ENCODE measurements at places on chromosomes 16 and 17.

DNA sequence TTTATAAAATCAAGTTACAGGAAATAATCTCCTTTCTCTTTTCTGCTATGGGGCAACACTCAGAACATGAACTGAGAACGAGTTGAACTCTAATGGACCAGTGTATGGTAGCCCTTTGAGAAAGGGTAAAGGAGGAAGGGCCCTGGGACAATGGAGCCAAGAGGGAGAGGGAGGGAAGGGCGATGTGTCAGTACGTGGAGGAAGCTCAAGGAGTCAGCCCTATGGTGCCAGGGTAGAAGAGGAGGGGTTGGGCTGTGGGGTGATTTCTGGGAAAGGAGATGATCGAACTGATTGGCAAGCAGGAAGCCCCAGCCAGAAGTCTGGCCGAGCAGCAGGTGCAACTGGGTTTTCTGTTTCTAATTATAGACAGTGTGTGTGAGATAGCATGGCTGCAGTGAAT lies 4.3 kb upstream of the WIPI1 start:
- no peak for DNase-seq

DNA sequence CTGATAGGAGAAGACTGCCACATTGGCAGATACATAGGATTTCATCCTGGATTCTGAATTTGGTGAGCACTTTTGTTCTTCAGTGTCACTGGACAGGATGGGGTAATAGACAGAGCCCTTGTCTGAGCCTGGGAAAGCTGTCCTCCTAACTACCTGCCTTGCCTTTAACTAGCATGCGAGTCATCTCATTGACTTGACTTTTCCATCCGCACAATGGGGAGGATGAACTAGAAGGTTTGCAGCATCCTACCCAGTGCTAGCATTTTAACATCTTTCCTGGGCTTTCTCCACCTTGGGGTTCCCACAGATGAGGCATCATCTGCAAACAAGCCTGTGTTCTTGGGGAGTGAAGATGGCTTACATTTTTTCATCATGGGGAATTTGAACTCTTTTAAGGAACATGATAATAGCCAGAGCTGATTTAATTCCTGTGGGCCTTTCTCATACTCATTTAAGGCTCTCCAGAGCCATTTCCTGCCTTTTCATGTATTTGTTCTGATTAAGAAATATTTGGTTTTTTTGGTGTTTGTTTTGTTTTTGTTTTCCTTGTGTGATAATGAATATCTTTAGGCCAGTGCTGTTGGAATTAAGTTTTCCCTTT lies 139.5 kb downstream of the MSI2 start:
- DNase-seq: no peak

- no peak for DNase-seq
Observed at GRCh38 chr16:11715246-11715947, 27.3 kb downstream of the TXNDC11 start.

DNA sequence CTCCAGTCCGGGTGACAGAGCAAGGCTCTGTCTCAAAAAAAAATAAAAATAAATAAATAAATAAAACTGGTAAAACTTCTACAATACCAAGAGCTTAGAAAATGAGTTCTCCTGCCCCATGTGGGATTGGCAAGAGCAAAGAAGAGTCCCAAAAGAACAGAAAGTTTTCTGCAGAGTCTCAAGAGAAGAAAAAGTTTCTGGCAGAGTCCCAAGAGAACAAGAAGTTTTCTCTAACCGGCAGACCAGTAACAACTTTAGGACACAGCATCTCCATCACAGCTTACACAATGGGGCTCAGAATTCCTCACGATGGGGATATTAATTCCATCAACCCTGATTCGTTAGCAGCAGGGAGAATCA lies 1.1 kb downstream of the SLC39A11 start:
- DNase-seq: no peak

DNA sequence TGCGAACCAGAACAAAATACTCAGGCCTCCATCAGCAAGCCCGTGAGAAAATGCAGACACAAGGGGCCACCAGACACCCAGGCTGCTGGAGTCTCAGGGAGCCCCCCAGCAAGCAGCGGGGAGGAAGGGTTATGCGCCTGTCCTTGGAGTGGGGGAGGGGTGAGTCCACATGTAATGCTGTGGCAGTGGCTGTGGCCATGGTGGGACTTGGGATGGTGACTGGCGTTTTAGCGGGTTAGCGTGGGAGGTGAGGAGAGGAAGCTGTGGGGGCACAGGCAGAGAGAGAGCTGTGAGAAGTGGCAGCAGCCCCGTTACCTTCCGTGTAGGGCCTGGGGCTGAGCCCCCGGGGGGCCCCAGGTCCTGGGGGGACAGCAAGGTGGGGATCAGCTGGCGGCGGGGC lies 58.3 kb downstream of the SRCIN1 start:
- no peak for DNase-seq

GRCh38 chr17:27338536-27338985 lies 44.6 kb downstream of the WSB1 start:
- no peak for DNase-seq

DNA sequence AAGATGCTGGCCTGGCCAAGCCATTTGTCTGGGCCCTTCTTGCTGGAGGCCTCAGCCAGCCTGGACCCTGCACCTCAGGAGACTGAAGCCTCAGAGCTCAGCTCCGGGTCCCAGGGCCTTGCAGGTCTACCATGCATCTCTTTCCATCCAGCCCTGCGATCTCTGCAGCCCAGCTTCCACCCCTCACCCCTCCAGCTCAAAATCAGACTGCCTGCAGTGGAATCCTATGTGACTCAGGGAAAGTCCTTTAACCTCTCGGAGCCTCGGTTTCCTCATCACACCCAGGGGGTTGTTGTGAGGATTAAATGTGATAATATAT lies 2.9 kb upstream of the B9D1 start:
- DNase-seq: no peak

DNA sequence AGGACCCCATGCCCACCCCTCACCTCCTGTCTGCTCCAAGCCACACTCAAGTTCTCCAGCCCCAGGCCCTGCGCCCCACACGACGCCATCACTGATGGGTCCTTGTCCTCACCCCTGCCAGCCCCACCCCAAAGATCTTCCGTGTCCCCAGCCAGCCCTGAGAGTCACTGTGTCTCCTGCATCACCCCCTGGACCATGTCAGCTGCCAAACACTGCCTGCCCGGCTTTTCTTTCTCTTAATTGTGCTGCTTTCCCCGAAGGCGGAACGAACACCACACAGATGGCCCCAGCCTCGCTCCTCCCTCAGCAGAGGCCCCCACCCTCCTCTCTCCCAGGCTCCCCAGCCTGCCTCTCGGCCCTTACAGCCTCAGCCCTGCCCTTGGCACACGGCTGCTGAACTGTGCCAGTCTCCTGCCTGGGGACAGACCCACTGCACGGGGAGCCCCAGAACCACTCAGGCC lies 4.8 kb upstream of the GAA start:
- DNase-seq: no peak

- no peak for DNase-seq
Observed at GRCh38 chr16:56589141-56590039, at the start of gene MT3. Gene MT3 (plus strand): TSS chr16:56589528. CDS start chr16:56589591, 63 bp downstream.

GRCh38 chr16:1413684-1414531 lies 596 bp downstream of the UNKL start:
- DNase-seq: no peak

DNA sequence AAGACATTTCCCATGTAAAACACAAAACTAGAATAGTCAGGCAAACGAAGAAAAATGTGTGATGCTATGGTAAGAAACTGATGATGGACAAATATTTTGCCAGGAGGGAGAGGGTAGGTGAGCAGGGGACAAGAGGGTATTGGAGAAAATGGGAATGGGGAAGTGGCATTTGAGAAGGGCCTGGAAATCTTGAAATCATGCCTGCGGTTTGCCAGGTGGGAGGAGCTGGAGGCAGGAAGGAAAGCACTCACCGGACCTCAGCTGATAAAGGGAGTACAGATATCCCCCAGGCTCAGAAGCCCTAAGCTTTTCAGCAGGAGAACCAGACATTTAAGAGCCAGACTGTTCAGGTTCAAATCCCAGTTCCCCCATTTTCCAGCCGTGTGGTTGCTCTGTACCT lies 103.6 kb downstream of the GSG1L start:
- no peak for DNase-seq

- no peak for DNase-seq
Observed at GRCh38 chr17:41653421-41653820, 29.0 kb upstream of the KRT17 start.

- DNase-seq: no peak
Observed at GRCh38 chr17:35011671-35012216, 31.4 kb downstream of the LIG3 start.

DNA sequence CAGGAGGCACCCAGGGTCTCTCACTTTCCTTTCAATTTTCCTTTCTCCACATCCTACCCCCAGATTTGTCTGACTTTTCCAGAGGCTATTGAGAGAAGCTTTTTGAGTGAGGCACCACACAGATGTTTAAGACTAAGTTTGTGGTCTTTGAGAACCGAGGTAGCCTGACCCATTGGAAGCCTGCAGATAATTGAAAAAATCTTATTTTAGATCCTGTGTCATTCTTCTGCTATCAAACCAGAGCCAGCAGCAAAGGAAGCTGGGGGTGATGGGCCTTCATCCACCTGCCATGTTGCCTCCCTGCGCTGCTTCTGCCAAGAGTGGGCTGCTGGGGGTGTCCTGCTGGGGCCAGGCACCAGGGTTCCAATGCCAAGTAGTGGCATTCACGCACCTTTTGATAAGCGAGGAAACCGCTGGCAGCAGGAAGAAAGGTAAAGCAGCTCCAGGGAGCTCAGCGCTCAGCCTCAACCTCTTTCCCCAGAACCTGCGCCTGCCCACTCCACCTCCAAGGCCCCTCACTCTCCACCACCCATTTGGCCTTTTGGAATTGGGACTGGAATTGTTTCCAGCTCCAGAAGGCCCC lies 55.6 kb downstream of the MPRIP start:
- DNase-seq: no peak

DNA sequence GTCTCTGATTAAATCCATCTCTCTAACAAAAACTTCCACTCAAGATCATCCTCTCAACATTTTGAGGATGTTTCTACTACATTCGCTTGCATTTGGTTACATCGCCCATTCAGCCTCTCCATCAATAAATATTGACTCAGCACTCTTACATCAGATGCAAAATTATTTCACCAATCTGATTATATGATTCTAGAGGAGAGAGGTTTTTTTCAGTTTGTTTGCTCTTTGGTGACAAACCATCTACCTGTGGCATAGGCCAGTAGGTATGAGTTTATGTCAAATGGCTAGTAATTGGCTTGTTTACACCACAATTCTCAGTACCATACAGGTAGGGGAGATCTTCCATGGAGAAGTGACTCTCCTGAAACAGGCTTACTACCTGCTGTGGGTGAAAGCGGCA lies 52.3 kb downstream of the TOX3 start:
- DNase-seq: no peak

DNA sequence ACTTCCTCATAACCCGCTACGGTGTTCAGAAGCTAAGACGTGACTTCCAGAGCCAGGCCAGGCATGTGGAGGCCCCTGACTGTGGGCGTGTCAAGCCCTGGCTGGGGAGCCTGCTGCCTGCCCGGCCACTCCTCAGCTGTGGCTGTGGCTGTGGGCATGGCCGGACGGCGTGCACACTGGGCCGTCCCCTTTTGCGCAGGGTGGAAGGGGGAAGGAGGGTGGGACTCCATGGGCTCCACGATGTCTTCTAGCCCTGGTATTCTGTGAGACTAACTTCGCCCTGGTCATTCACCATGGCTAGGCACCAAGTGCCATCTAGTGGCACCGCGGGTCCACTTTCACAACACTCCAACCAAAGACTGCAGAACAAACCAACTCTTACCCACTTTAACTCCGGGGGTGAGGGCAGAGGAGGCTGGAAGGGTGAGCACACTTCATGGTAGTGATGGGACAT lies 67.9 kb downstream of the N4BP1 start:
- DNase-seq: no peak

GRCh38 chr17:7177954-7178477 lies 1.2 kb downstream of the ASGR1 start:
- no peak for DNase-seq

GRCh38 chr16:23423496-23424049 lies 29.4 kb downstream of the COG7 start:
- DNase-seq: no peak

DNA sequence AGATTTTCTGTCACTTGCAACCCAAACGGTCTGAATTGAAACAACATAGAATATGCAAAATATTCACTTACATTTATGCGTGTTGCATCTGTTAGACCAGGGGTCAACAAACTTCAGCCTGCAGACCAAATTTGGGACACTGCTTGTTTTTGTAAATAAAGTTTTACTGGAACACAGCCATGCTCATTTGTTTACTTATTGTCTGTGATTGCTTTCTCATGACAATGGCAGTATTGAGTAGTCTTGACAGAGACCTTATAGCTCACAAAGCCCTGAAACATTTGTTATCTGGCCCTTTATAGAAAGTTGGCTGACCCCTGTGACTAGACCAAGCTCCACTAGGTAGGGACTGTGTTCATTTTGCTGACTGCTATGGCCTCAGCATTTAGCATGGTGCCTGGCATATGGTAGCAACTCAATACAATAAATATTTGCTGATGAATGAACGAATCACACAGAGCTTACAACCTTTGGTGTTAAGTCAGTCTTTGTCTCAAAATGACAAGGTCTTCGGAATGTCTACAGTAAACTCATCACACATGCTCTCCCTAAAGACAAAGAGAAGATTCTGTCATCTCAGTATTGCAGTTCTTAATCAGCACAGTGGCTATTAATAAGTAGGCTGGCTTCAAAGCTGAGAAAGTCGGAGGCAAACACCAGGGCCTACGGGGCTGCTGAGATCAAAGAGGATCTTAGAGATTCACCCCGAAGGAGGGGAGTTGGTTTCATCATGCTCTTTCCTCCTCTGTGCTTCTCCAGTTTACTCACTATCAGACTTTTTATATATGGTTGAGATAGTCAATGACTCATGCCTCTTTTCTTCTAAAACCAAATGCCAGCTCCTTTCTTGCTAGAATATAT lies 95.2 kb upstream of the AXIN2 start:
- DNase-seq: no peak

DNA sequence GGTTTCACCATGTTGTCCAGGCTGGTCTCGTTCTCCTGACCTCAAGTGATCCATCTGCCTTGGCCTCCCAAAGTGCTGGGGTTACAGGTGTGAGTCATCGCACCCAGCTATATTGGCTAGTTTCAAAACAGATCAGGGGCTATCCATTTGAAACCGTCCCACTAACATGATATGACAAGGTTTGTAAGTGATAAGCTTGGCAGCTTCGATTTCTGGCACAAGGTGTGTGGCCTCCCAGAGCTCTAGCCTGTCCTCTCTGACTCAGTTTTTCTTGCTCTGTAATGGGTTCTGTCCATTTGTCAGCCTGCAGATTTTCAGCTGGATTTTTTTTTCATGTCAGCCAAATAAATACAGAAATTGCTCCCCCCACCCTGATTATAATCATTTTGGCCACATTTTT lies 31.8 kb upstream of the TENT4B start:
- no peak for DNase-seq
